ENCODE measurements at places on chromosomes 3 and 15. TPM values are rescaled to one million over a fixed set of nuclear protein-coding genes. Genes with fewer than 3 reads are reported as not detected.

The SV2B gene
- polyA plus RNA-seq = 0.86 TPM

The PLS1 gene
- 29.7 TPM for polyA plus RNA-seq

The C3orf49 gene
- polyA plus RNA-seq = 0.32 TPM

The DET1 gene
- 15.0 TPM for polyA plus RNA-seq

The CACNA1D gene
- 9.1 TPM for polyA plus RNA-seq

The GREM1 gene
- polyA plus RNA-seq = 0.20 TPM

The ZSCAN2 gene
- 29.2 TPM for polyA plus RNA-seq

The FETUB gene
- not detected for polyA plus RNA-seq

The CISH gene
- 33.9 TPM for polyA plus RNA-seq

The GOLGA6L10 gene
- polyA plus RNA-seq = 4.2 TPM

The CHDH gene
- 9.1 TPM for polyA plus RNA-seq

The ILDR1 gene
- polyA plus RNA-seq = 8.2 TPM

The SEMA6D gene
- polyA plus RNA-seq = 38.1 TPM

The DAZL gene
- polyA plus RNA-seq = not detected

The UPK1B gene
- polyA plus RNA-seq = 9.6 TPM

The ATP13A4 gene
- 1.3 TPM for polyA plus RNA-seq

The ATOSA gene
- polyA plus RNA-seq = 35.6 TPM

The PLA1A gene
- polyA plus RNA-seq = 9.0 TPM

Measured in right renal cortex interstitium (tissue), 3 donors.